Cortex of kidney (tissue), 1 donor: ENCODE measurements at places on chromosomes 4 and X.

DNA sequence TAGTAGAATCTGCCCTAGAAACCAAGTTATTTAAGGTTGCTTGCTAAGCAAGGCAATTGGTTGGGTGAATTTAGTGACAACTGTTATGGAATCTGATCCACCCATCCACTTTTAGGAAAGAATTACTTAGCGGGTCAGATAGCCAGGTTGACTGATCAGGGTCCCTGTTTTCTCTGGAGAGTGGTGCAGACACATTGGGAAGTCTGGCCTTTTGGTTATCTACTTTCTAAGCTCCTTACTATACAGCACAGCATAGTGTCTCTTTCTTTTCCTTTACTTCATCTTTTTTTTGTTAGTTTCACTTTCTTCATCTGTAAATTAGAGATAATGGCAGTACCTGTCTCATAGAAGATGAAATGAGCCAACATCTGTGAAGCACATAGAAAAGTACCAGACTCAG lies 7.4 kb downstream of the HERC3 start:
- DNase-seq, result no peak

DNA sequence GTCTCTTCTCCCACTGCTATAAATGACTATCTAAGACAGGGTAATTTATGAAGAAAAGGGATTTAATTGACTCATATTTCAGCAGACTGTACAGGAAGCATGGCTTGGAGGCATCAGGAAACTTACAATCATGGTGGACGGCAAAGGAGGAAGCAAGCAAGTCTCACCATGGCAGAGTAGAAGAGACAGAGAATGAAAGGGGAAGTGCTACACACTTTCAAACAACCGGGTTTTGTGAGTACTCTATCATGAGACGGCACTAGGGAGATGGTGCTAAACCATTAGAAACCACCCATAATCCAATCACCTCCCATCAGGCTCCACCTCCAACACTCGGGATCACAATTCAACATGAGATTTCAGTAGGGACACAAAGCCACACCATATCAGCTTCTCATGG lies 11.1 kb downstream of the UBE2NL start:
- DNase-seq, result no peak

GRCh38 chr4:53378171-53378482 lies 686 bp downstream of the FIP1L1 start:
- DNase-seq, result no peak

GRCh38 chr4:168634276-168634802 lies 137.5 kb downstream of the PALLD start:
- no peak for DNase-seq

GRCh38 chr4:150332086-150332485 lies 249.9 kb upstream of the MAB21L2 start:
- DNase-seq, result no peak

GRCh38 chr4:13527192-13527980 lies 16.9 kb downstream of the NKX3-2 start:
- no peak for DNase-seq

- DNase-seq, result no peak
Observed at GRCh38 chr4:105979506-105979905, 84.2 kb downstream of the NPNT start.

DNA sequence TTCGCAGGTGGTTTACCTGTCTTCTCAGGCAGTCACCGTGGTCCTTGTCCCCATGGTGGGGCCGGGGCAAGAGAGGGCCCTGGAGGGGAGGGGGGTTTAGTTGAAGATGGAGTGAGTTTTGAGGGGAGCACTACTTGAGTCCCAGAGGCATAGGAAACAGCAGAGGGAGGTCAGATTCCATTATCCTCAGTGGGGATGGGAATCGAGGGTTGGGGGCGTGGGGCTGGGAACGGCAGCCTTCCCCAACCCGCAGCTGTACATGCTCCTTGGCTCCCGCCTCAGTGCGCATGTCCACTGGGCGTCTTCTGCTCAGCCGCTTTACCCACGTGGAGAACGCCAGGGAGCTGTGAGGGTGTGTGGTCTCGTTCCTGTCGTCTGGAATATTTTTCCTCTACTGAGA lies at the start of gene GAGE10:
Gene GAGE10 (plus strand): TSS at position 301 of the 400 bp plus-strand sequence. CDS start 1,214 bp downstream, outside the sequence.
- no peak for DNase-seq

DNA sequence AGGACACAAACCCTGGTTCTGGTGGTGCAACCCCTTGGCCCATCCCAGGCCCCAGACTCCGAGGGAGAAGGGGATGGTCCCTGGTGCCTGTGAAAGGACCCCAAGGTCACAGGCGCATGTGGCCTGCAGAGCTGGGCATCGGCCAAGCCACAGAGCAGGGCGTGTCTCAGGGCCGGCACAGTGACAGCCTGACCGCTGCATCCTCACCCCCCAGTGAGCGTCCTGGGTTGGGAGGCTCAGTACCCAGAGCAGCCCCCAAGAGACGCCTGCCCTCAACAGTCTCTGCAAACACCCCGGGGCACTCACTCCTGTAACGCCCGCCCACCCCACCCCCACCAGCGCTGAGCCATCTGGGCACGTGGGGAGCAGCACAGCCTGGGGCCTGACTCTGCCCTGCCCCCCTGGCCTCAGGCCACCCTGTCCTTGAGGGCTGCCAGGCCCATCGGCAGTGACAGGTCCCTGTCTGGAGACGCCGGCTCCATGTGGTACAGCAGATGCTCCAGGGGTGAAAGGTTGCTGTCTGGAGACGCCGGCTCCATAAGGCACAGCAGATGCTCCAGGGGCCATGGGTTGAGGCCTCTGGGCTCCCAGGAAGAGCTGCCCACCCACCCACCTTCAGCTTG lies 24.5 kb upstream of the CPLX1 start:
- DNase-seq, result no peak

DNA sequence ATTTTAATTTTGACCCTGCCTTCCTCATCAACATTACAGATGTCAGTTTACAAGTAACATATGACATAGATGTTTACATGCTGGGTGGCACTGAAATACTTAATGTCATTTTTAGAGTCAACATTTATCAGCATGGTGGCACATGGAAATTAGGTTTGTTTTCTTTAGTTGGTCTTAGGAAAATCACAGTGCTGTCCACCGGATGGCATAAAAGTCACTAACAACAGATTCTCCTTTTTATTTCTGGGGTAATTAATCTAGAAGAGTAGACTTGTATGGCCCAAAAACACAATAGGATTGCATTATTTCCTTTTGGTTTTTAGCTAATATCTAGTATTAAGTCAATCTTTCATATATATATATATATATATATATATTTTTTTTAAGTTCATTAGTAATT lies 88.6 kb upstream of the HHIP start:
- no peak for DNase-seq

DNA sequence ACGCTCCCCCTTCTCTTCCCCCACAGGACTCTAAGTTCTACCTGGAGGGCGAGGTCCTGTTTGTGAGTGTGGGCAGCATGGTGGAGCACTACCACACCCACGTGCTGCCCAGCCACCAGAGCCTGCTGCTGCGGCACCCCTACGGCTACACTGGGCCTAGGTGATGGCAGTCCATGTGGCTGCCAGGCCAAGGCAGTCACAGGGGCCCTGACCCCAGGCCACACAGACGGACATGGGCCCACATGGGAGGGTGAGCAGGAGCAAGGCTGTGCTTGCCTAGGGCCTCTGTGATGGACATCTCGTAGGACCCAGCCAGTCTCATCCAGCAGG lies 10.0 kb upstream of the ADD1 start:
- no peak for DNase-seq

DNA sequence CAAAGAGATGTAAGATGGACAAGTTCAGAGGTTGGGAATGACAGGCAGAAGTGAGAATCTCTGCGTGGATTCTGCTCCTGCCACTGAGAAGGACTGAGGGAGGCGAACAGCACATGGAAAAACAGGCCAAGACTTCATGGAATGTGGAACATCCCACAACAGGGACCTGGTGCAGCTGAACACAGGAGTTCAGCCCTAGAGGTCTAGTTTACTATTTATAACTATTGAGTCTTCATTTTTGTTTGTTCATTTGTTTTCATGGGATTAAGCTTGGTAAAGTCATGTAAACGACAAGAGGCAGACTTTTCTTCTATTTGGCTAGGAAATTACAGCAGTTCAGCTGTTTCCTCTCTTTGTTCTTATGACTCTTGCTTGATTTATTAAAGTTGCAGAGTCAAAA lies 234.5 kb downstream of the MAML3 start:
- DNase-seq, result no peak

GRCh38 chrX:10526451-10526850 lies 93.9 kb downstream of the MID1 start:
- DNase-seq, result no peak

GRCh38 chr4:159248384-159249178 lies 145.7 kb downstream of the RAPGEF2 start:
- no peak for DNase-seq

GRCh38 chr4:122863639-122864038 lies 37.0 kb downstream of the FGF2 start:
- DNase-seq, result no peak

DNA sequence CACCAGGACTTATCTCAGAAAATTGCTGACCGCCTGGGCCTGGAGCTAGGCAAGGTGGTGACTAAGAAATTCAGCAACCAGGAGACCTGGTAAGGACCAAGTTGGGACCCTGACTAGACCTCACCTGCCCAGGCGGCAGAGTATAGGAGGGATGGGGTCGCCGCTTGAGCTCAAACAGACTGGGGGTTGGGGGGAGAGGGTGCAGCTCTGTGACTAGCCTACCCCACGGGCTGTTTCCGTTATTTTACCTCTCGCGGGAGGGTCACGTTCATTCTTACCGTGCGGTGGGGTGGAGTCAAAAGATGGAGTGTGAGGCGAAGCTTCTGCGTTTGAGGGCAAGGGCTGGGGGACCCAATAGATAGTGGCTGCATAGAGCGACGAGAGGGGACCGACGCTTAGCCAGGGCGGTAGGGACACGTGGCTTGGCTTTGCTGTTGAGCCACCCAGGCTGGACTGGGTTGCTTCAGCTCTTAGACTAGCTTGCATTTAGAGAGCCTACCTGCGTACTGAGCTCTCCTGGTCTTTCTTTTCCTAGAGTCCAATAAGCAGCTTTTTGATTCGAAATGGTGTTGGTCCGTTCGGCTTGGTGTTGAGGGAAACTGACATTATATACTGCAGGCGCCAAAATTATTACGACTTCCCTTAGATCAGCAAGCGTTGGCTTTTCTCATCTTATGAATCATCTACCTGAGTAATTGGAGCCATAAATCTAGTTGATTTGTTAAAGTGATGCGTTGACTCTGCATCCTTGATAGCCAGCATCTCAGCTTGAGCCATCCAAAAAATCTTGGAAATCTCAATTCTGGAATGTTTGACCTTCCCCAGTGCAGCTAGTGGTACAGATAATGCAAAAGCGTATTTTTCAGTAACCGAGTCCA lies 591 bp downstream of the PRPS1 start:
- DNase-seq, result no peak

- no peak for DNase-seq
Observed at GRCh38 chr4:21946858-21947257, 1.7 kb downstream of the KCNIP4 start.

DNA sequence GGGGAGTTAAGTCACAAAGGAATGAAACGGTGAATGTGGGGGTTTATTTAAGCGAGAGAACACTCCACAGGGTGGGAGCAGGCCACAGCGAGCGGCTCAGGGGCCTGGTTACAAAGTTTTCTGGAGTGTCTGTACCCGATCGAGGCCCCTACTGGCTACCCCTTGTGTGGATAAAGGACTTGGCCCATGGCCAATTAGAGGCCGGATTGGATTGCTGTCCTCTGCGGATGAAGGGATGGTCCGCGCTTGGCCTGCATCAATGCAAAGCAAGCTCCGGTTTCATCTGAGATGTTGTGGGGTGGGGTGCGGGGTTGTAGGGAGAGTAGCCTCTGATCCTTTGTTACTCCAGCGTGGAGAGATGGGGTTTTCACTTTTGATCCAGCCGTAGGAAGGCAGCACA lies 1574.5 kb upstream of the TENM3 start:
- DNase-seq, result no peak

DNA sequence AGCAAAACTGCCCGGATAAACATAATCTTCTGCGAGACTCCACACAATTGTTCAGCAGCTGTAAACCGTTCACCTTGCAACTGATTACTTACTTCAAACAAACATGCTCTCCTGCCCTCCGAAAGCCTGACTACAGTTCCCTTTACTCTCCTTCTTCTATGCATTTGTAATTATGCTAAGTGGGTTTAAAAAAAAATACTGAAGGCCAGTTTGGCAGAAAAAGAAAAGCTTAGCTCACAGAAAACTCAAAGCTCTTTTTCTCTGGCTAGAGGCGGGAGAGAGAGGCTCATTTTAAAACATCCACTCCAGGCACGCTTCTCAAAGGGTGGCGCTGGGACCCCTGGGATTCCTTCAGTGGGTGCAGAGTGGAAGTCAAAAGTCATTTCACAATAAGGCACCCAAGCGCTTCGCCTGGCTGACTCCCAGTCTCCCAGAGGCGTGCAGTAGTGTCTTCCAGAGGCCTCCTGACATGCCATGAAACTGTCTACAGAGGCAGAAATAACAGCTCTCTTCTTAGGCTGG lies 1.9 kb downstream of the DHRSX start:
- DNase-seq, result no peak

- no peak for DNase-seq
Observed at GRCh38 chr4:16090096-16090705, 6.4 kb upstream of the PROM1 start.

- DNase-seq, result no peak
Observed at GRCh38 chr4:145840162-145840768, 98.4 kb downstream of the ZNF827 start.

- no peak for DNase-seq
Observed at GRCh38 chrX:119654112-119654531, 38.8 kb downstream of the SEPTIN6 start.

GRCh38 chr4:153206534-153206933 lies 2.3 kb downstream of the TRIM2 start:
- DNase-seq, result no peak

DNA sequence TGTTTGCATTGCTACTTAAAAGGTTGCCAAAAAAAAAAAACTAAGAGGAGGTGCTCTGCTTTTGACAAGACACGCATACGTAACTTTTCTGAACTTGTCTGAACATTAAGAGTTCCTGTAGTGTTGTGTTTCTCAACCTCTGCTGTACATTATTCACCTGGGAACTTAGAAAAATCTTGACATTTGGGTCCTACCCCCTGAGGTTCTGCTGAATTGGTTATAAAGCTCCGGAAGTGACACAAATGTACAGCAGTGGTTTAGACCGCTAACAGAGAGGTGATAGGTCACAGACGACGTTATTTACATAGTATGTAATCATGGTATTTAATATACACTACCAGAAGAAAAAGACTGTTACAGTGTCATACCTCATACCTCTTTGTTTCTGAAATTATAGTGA lies 61.1 kb downstream of the CPEB2 start:
- DNase-seq, result no peak

DNA sequence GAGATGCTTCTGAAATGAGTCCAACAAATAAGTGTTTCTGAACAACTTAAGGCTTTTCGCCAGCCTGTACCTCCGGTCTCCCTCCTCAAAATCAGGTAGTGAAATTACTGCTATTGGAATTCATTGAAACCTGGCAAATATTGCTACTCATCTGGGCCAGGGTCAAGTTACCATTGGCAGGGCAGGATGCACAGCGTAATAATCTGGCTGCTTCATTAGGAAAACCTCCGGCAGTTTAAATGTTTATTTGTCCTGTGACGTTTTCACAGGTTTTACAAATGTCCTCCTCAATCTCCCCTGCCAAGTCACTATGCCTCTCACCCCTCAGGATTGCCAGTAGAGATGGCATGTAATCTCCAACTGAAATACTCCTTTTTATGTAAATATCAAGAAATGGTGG lies 92.6 kb upstream of the KDR start:
- DNase-seq, result no peak

- DNase-seq, result no peak
Observed at GRCh38 chr4:48862661-48863060, 31.8 kb downstream of the OCIAD1 start.
